ENCODE measurements at places on chromosomes 2 and 18.

GRCh38 chr2:224174990-224175389, 135.9 kb upstream of the SERPINE2 start:
- DNase-seq: no peak

DNA sequence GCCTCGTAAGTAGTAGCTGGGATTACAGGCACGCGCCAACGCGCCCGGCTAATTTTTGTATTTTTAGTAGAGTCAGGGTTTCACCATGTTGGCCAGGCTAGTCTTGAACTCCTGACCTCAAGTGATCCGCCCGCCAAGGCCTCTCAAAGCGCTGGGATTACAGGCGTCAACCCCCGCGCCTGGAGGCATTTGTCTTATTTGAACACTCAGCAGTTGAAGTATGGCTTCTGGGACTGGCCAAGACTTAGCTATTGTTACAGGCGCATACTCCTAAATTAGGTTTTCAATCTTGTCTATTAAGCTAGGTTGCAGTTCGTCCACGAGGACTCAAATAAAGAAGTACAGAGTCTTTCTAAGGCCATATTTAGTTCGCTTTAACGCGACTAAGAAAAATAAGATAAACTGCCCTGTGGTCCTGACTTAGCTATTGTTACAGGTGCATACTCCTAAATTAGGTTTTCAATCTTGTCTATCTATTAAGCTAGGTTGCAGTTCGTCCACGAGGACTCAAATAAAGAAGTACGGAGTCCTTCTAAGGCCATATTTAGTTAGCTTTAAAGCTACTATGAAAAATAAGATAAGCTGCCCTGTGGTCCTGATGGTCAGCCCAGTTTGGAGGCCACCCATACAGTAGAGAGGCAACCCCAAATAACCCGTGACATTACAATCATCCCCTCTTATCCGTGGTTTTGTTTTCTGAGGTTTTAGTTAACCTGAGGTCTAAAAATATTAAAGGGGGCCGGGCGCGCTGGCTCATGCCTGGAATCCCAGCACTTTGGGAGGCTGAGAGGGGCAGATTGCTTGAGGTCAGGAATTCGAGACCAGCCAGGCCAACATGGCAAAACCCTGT, 20.8 kb upstream of the MTA3 start:
- DNase-seq: no peak

- DNase-seq: no peak
These were observed 75.9 kb upstream of the CAB39 start for GRCh38 chr2:230636684-230637271.

GRCh38 chr18:78080081-78080480, 830.4 kb downstream of the GALR1 start:
- DNase-seq: no peak

DNA sequence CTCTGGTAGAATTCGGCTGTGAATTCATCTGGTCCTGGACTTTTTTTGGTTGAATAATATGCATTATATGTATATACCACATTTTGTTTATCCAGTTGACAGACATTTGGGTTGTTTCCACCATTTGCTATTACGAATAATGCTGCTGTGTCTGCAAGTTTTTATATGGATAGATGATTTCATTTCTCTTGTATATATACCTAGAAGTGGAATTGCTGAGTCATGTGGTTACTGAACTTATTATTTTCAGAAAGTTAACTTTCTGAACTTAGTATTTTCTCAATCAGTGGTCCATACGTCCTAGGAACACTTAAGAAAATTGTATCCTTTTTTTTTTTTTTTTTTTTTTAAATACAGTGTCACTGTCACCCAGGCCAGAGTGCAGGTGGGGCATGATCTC, 63.3 kb downstream of the RIF1 start:
- no peak for DNase-seq

DNA sequence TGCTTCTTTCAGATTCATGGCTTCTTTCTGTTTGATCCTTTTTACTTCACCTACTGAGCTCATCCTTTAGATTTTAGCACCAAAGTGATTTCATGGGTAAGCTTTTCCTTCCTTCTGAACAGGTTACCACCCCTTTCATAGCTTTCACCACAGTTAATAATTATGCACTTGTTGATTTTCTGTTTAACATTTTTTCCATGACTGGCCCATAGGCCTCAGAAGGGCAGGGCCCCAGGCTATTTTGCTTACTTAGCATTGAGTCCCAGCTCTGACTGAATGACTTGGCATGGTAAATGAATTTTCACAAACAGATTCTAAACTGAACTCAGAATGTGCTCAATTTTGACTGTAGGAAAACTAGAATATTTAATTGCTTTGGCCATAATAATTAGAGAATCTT, 177.0 kb downstream of the GCA start:
- no peak for DNase-seq

DNA sequence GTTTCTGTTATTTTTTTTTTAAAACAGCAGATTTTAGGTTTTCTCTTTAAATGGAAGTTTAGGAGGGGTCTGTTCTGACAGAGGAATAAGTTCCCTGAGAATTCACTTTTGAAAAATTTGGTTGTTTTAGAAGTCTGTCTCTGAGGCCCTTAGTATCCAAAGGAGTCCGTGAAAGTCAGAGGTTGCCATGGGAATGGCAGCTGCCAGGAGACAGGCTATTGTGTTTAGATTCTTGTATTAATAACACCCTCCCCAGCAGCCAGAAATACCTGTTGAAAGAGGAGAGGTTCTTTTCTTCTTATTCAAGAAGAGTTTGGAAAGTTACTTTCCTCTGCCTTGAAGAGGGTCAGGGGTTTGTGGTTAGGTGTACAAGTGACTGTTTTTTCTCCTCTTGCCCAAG, 29.5 kb downstream of the TNP1 start:
- no peak for DNase-seq

DNA sequence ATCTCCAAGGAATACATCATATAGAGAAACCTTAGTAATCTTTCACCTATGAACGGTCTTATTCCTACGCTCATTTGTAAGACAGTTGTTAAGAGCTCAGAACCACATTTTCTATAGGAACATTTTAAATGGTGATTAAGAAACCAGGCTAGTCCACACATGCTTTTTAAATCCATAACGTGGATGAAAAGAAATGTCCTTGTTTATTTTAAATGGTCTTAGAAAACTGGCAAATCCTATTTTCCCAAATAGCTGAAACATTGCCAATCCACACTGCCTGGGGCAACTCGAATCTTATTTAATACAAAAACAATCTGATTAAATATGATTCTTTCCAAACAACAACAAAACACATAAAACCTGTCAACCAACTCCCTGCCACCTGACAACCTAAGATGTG, 23.7 kb downstream of the METTL8 start:
- DNase-seq: no peak

- no peak for DNase-seq
These were observed 316.5 kb downstream of the MTX2 start for GRCh38 chr2:176585791-176586190.

- no peak for DNase-seq
These were observed 23.4 kb downstream of the BCL11A start for GRCh38 chr2:60529785-60530627.

DNA sequence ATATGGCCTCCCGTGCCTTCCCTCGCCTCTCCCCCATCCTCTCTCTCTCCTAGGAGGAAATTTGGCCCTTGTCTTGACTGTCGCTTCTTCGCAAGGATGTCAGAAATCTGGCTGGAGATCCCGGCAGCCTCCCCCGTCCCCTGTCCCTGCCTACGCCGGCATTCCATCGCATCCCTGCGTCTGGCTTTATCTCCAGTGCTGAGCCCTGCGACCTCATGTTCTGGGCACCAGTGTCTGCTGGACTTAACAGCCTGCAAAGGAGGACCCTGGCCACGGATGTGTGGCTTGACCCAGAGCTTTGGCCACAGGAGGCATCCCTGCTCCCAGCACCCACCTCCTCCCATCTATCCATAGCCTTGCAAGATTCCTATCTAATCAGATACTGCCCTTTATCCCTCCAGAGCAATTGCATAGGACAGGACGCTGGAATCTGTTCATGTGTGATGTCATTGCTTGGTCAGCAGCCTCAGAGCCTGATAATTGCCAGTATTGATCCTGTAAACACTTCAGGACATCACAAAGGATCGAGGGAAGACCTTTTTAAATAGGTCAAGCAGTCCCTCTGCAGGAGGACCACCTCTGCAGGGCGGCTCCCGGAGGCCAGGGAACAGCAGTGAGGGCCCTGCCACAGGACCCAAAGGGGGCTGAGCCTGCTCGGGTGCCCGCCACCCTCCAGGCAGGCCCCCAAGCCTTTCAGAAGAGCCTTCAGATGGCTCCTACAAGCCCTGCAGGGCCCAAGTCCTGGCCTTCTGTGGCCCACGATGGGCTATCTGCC, 168.2 kb downstream of the TWIST2 start:
- no peak for DNase-seq

- no peak for DNase-seq
These were observed 85.8 kb downstream of the PLCL1 start for GRCh38 chr2:197890168-197890567.

- no peak for DNase-seq
These were observed 178.9 kb downstream of the METTL4 start for GRCh38 chr18:2392446-2392845.

DNA sequence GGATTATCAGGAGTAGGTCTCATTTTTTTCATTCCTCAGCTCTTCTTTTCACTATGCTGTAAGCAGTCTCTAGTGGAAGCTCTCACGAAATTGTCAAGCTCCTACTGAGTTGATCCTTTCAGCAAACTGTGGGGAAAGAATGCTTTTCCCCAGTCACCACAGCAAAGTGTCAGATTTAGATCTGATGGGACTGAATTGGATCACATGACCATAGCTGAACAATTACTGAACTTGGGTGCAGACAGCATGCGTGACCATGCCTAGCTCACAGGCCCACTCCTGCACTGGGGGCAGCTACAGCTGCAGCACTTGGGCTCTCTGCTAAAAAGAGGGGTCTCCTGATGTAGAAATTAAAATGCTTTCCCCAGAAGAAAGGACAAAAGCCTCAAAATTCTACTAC, 3.1 kb downstream of the ARHGAP15 start:
- no peak for DNase-seq

DNA sequence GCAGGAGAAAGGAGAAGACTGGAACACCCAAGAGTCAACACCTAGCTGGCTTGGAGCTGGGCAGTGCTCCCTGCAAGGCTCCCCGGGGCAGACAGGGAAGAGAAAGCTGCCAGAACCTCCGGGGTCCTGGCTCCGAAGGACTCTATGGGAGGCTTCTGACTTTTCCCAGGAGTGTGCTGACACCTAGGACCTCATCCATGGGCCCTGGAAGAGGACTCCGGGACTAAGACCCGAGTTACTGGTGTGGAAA, 37.8 kb upstream of the ATP6V1B1 start:
- DNase-seq: no peak

GRCh38 chr18:35662293-35663062, 80.9 kb downstream of the GALNT1 start:
- DNase-seq: no peak

- DNase-seq: no peak
These were observed 1123.7 kb downstream of the TDRD15 start for GRCh38 chr2:22247466-22247865.

All from CD8-positive, alpha-beta memory T cell (primary cell).